NCI-H524 (cell line): ENCODE measurements at places on chromosomes 12 and 14.

GRCh38 chr12:123284669-123285068 lies 13.0 kb upstream of the CDK2AP1 start:
- DNase-seq: no peak

DNA sequence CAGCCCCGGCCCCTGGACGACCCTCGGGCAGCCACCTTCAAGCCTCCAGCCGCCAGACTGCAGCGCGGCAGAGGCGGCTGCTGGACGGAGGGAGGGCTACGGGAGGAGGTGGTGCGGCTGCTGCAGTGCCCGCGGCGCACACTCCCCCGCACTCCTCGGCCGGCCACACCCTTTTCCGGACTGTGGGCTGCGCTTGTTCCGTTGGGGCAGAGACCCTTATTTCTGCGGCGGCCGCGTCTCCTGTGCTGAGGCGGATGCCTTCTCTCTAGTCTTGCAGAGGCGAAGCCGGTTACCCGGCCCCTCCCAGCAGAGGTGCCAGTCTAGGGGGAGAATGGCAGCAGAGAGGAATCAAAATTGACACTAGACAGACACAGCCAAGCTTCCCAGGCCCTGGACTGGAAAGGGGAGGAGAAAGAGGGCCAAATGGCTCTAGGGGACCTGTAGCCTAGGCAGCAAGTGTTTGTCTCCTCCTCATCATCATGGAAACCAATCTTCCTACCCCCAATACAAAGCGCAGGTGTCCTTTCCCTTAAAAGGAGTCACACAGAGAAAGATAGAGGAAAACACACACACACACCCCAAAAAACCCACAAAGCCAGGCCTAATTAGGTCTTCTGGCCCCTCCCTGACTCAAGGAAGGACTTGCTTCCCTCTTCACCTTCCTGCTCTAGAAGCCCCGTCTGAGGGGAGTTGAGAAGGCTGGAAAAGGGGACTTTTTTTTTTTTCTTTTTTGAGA lies 1.3 kb downstream of the ESYT1 start:
- DNase-seq: no peak

GRCh38 chr12:40580346-40580745 lies 111.9 kb upstream of the CNTN1 start:
- no peak for DNase-seq

DNA sequence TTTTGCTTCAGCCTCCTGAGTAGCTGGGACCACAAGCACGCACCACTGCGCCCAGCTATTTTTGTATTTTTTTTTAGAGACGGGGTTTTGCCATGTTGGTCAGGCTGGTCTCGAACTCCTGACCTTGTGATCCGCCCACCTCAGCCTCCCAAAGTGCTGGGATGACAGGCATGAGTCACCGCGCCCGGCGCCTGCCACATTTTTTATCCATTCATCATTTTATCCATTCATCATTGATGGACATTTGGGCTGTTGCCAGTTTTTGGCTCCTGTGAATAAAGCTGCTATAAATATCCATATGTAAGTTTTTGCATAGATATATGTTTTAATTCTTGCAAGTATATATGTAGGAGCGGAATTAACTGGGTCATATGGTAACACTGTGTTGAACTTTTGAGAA lies 79.5 kb downstream of the DAAM1 start:
- no peak for DNase-seq

- DNase-seq: no peak
Observed at GRCh38 chr12:62003701-62004100, 256.5 kb upstream of the USP15 start.

DNA sequence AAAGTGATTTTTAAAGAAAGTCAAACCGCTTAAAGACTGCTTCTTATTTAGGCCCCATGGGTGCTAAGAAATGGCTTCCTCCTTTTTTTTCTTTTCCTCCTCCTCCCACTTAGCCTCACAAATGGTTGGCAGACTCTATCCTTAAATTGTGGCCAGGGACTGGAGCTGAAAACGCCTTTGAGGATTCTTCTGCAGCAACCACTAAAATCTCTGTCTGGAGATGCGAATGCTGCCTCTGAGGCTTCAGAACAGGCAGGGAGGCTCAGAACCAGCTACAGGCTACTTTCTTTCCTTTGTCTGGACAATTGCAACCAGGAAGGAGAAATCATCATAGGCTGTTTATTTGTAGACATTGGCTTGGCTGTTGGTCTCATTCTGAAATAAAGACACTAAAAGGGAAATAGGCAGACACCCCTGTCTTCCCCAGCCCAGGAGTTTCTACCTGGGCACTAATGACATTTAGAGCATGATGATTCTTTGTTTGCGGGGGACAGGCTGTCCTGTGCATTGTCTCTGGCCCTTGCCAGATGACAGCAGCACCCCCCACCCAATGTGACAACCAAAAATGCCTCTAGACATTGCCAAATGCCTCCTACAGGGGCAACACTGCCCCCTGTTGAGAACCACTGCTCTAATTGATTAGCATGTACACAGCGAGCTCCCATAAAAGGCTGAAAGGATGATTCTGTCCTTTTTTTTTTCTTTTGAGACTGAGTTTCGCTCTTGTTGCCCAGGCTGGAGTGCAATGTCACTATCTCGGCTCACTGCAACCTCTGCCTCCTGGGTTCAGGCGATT lies 50.3 kb downstream of the MAP1LC3B2 start:
- no peak for DNase-seq

DNA sequence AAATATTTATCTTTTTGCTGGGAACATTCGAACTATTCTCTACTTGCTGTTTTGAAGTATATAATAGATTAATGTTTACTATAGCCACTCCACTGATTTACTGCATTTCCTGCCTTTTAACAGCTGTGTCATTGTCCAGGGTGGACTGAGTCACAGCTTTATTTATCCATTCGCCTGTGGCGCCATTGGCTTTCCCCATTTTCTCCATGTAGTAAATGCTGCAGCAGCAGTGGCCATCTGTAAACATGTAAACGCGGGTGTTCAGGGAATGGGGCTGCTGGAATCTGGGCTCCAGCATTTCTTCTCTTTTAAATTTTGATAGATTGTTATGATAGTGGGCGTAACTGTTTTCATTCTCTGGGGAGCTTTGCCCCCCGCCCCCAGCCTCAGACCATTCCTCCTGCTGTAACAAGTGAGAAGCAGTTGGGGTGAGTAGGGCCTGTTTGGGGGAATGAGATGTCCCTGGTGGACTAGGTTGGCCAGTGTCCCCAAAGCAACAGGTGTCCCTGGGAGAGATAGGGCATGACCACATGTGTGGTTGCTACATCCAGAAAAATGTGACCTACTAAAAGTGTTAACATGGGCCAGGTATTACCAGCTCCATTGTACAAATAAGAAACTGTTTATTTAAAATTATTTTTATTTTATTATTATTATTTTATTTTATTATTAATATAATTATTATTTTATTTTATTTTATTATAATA lies 32.9 kb downstream of the RIN3 start:
- no peak for DNase-seq

- DNase-seq: no peak
Observed at GRCh38 chr12:85029456-85029855, 6.6 kb downstream of the TSPAN19 start.

GRCh38 chr12:69405566-69405865 lies 46.0 kb downstream of the YEATS4 start:
- DNase-seq: no peak

DNA sequence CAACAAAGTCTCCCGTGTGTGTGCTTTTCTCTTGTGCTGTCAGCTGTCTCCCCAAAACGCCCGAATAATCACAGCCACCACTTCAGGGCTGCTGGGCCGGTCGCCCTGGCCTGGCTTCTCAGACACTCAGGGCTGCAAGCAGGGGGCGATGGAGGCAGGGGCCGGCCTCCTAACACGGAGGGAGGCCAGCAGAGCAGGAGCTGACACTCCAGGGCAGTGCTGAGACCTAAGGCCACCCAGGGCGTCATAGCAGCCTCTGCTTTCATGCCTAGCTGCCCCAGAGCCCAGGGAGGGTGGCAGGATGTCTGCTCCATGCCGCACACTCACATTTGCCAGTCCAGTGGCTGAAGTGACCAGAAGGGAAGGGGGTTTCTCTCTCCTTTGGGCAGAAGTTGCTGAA lies 25.6 kb downstream of the STX2 start:
- no peak for DNase-seq

GRCh38 chr12:50322206-50322605 lies 38.9 kb upstream of the LIMA1 start:
- DNase-seq: no peak

- peak; percentile 92 for DNase-seq
Observed at GRCh38 chr12:94798113-94798512, 147.8 kb upstream of the TMCC3 start.

GRCh38 chr14:49957089-49957852 lies 64.4 kb downstream of the ARF6 start:
- DNase-seq: no peak

- peak; percentile 48 for DNase-seq
Observed at GRCh38 chr14:76186308-76187027, 34.7 kb downstream of the GPATCH2L start.

GRCh38 chr12:12513416-12514006 lies 49.2 kb downstream of the DUSP16 start:
- no peak for DNase-seq

GRCh38 chr14:85084344-85084743 lies 445.6 kb upstream of the FLRT2 start:
- DNase-seq: no peak

DNA sequence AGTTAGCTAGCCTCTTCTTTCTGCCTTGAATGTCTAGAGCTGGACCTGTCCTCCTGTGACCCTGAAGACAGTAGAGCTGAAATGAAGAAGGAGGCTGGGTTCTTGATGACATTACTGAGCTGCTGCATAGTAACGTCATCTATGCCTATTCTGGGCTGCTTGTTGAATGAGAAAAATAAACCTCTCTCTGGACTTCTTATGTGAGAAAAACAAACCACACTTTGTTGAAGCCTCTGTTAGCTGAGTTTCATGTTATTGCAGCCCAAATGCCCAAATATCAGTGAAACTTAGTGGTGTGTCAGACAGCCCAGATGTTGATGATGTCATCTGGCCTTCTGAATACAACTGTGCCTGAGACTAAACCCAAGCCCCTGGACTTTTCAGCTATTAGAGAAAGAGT lies 67.0 kb upstream of the MAX start:
- DNase-seq: no peak
